ENCODE measurements at places on chromosomes 16 and 17.

- peak; percentile 56 for DNase-seq
Observed at GRCh38 chr17:43545383-43545632, 832 bp downstream of the ETV4 start.

DNA sequence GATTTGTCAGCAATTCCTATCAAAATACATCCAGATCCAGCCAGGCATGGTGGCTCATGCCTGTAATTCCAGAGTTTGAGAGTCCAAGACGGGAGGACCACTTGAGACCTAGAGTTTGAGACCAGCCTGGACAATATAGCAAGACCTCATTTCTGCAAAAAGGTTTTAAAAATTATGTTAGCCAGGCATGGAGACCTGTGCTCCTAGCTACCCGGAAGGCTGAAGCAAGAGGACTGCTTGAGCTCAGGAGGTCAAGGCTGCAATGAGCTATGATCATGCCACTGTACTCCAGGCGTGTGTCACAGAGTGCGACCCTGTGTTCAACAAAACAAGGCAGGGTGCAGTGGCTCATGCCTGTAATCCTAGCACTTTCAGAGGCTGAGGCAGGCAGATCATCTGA is 215.2 kb downstream of the CPPED1 start:
- no peak for DNase-seq

DNA sequence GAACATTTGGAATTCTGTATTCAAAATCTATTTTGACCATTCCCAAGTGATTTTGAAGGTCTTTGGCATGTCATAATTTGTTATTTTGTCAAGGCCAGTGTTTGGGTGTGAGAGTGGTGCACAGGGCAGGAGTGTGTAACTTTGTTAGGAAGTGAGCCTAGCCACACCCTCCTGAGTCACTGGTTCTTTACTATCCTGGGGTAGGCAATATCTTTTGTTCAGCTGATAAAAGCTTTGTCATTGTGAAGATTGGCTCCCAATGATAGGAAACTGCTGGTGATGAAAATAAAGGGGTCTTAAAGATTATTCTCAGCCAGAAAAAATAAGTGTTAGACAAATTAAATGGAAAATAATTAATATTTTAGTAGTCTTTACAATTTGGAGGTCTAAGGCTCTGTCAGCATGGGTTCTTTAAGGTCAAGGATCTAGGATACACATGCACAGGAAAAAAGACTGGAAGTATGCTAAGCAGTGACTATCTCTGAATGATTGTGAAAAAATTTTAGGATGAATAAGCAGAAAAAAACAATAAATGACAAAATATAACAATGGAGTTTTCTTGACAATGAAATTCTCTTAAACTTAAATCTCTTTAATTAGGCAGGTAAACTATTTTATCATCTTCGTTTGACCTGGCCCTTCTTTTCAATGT is 5.1 kb downstream of the UBN1 start:
- no peak for DNase-seq

- DNase-seq: no peak
Observed at GRCh38 chr16:17835118-17835876, 364.5 kb upstream of the XYLT1 start.

GRCh38 chr17:43983515-43984411 is 20.7 kb upstream of the NAGS start:
- DNase-seq: peak; percentile 42

- DNase-seq: no peak
Observed at GRCh38 chr17:61351745-61352407, 47.8 kb upstream of the TBX2 start.

DNA sequence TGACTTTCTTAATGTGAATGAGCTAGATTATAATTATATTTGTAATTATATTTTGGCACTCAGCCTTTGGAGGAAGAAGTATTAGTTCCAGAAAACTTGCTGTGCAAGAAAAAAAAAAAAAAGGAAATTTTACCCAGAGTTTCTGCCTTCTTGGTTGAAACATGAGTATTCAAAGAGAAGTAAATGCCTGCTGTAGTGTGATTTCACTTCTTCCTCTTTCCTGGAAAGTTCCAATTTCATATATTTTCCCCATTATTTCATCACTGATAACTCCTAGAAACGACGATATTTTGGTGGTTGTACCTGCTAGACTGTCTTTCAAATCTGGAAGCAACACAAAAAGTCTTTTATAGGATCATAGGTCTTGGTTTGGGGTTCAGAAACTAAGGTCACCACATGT is 20.4 kb upstream of the MPHOSPH6 start:
- no peak for DNase-seq

DNA sequence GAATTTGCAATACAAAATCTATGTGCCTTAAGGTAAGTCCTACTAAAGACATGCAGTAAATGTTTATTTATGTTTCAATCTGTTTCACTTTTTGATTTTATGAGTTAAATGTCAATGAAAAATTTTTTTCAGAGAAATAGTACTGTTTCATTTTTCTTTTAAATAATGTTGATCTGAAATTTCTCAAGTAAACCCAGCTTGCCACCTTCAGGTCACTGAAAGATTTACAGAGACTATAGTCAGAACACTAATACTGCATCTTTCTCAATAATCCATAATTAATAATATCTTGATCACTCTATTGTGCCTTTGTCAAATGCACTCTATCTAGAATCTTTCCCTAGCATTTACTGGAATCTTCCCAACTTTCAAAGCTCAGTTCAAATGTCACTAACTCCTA is 6.5 kb upstream of the DHX40 start:
- DNase-seq: no peak

DNA sequence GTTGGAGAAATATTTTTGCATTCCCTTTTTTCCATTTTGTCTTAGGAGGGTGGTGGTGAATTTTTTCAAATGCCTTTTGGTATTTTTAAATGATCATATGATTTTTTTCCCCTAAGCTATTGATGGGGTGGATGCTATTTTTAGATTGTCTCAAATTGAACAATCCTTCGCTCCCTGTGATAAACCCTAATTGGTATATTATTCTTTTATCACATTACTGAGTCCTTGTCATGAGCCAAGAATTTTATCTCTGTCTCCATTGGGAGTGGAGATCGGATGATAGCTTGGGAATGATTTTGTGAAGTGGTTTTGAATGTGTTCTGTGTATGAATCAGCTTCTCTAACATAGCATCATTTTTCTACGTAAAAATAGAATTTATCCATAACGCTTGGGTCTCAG is 15.4 kb downstream of the NECAB2 start:
- no peak for DNase-seq

Measured in right lobe of liver (tissue), 6 donors.